C1 segment of cervical spinal cord (tissue), 14 donors: ENCODE measurements at places on chromosomes 7 and 10.
A peak's percentile ranks its signal among the peaks of the same experiment; 100 is the strongest.

GRCh38 chr7:21029006-21029405 lies 242.3 kb upstream of the SP8 start:
- no peak for DNase-seq

DNA sequence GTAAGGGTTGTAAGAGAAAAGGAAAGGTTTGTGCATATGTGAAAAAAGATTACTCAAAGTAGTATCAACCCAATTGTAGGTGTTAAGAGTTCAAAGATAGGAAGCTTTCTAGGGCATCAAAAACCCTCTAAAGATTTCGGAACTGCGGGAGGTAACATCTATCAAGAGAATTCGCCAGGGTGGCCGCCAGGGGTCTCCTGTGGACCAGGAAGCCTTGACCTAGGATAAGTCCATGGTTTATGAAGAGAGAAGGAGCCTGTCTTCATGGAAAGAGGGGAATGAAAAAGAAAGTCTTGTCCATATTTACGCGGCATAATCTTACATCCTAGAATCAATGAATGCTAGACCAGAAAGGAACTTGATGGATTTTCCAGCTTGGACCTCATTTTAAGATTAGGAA lies 140.7 kb upstream of the CALCR start:
- DNase-seq: no peak

DNA sequence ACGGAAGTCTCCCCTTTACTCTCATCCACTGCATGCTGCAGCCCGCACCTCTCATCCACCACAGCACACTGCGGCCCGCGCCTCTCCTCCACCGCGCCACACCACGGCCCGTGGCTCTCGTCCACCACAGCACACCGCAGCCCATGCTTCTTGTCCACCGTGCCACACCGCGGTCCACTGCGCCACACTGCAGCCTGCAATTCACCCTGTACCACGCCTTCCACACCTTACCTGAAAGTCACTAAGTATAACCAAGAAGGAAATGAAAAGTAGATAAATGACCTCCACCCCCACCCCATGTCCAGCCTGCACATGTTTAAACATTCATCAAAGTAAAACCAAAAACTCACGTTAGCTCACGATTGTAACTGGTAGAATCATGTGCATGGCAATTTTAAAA lies 176.1 kb downstream of the DIP2C start:
- DNase-seq: no peak

DNA sequence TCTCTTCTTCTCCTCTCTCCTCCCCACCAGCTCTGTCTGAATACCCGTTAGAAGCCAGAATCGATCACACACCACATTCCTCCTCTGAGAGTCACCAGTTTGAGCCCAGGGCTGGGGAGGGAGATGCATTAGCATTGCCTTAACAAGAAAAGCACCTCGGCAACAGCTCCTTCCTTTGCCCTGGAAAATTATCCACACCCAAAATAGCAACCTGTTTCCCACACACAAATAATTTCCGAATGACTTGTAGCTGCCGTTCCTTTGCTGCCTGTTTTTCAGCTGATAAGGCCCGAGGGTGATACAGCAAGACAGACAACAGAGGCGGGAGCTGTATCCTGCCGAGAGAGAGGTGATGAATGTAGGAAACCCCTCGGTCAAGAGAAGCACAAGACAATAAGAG lies 91.3 kb downstream of the CPXM2 start:
- DNase-seq: no peak

DNA sequence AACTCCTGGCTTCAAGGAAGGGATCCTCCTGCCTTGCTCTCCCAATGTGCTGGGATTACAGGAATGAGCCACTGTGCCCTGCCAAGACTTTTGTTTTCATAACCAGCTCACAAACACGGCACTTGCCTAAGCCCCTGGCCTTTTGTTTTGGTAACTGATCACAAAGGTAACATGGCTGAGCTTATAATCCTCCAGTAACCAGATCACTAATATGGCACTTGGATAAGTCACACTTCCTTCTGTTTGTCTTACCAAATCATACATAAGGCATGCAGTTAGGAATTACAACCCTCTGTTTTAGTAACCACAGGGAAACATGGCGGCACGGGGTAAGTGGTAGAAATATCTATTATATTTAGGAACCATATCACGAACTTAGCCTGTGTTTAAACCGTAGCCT lies 577.1 kb downstream of the CALN1 start:
- no peak for DNase-seq

DNA sequence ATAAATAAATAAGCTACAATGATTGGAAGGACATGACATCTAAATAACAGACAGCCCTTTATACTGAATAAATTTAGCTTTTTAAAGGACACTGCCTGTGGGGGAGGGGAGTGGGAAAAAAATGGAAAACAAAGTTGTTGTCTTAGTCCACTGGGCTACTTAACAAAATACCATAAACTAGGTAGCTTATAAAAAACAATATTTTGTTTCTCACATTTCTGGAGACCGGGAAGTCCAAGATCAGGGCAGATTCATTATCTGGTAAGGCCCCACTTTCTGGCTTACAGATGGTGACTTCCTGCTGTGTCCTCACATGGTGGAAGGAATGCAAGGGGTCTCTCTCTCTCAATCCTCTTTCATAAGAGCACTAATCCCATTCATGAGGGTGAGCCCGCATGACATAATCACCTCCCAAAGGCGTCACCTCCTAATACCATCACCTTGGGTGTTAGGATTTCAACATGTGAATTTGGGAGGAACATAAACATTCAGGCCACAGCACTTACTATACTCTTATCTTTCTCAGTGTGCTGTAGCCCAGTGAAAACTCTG lies 43.0 kb downstream of the DNAJC12 start:
- DNase-seq: no peak

- DNase-seq: no peak
These were observed 171.2 kb downstream of the PTPRN2 start for GRCh38 chr7:158416283-158416933.

DNA sequence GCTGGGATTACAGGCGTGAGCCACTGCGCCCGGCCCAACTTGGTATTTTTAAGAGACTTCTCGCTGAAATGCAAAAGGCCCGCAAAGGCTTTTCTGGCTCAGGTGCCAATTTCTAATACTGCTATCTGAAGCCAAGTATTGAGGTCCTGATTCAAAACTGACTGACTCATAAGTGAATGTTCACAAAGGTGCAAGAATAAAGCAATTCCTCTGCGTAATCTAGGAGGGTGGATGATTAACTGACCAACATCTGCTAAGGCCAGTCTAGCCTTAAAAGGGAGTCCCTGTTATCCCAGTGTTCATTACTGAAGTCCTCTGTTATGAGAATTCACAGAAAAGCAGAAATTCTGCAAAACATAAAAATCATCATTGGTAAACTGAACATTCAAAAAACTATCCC lies 111.4 kb downstream of the SRPK2 start:
- DNase-seq: no peak

DNA sequence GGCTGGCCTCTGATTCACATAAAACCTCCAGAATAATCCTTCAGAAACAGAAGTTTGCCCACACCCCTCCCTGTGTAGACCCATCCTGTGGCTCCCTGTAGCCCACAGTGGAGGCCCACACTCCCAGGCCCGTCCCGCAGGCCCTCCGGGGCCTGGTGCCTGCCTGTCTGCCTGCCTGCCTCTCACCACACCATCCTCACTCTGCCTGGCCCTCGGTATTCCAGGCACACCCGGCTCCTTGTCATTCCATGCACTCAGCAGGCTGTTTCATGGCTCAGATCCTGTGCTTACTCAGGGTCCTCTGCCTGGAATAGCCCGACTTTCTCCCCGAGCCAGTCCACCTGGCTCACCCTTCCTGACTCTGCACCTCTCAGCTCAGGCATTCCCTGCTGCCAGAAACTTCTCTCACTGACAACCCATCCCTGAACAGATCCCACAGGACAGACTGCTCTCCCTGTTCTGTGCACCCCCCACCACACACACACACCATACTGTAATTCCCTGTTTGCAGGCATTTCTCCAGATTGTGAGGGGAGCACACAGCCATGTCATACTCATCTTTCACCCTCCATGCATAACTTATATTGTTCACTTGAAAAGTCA lies 498.0 kb upstream of the ZMIZ1 start:
- peak; percentile 76 for DNase-seq

DNA sequence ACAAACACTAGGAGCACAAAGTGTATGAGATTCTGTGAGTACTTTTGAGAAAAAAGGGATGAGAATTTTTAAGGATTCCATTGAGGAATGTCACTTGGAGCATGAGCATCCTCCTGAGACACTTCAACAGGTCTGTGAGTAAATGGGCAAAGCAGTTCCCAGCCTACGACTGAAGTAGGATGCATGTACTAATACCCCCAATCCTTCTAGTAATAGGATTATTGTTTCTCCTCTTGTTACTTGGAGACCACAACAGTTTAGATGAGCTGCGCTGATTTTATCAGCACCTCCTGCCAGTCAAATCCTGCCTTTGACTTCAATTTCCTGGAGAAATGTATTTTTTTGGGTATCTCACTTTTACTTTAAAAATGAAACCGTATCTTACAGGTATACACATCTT lies 820 bp downstream of the BBS9 start:
- DNase-seq: no peak

DNA sequence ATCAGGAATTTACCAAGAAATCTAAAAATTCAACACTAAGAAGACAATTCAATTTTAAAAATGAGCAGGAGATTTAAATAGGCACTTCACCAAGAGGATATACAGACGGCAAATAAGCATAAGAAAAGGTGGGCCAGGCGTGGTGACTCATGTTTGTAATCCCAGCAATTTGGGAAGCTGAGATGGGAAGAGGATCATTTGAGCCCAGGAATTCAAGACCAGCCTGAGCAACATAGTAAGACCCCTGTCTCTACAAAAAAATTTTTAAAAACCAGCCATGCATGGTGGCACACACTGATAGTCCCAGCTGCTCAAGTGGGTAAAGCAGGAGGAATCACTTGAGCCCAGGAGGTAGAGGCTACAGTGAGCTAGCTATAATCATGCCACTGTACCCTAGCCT lies 3.5 kb upstream of the AKR1D1 start:
- no peak for DNase-seq

- DNase-seq: no peak
These were observed 81.3 kb downstream of the SEMA3A start for GRCh38 chr7:84113286-84113685.

GRCh38 chr10:28332726-28333125 lies 29.9 kb upstream of the MPP7 start:
- DNase-seq: no peak

GRCh38 chr7:55365205-55365674 lies at the start of gene LANCL2:
TSS of gene LANCL2 (plus strand) at chr7:55365337. CDS start at chr7:55366026, 689 bp downstream.
- DNase-seq: no peak

- no peak for DNase-seq
These were observed 230.9 kb downstream of the PARD3 start for GRCh38 chr10:34584164-34584563.

DNA sequence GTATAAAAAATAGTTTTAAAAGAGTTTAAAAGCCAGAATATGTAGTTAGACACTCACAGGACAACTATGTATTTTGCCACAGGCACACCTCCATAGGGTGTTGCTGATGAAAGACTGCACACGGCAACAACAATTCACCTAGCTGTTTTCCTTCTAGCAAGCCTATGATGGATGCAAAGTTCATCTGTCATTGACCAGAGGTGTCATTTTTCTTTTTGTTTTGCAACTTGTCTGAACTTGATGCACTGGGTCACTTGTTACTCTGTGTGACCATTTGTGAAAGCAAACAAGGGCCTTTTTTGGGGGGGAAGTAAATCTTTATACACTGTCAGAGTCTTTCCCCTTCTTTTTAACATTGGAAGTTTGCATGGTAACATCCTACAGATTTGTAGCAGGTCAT lies 258.0 kb upstream of the SEMA3A start:
- no peak for DNase-seq

DNA sequence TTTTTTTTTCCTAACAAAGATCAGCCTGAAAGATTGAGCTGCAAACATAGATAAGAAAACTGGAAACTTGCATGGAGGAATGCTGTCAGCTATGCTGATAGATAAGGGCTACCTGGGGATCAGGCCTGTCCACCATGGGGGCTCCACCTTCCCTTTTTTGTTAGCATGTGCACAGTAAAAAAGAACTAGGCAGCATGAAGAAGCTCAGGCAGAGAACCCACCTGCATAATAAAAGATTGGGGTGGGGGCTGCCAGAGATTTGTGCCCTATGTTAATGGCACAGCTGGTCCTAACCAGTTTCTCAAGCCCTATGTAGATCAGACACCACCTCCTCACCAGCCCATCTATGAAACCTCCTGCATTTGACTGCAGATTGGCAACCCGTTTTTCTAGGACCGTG lies 45.4 kb upstream of the CACNB2 start:
- DNase-seq: no peak

DNA sequence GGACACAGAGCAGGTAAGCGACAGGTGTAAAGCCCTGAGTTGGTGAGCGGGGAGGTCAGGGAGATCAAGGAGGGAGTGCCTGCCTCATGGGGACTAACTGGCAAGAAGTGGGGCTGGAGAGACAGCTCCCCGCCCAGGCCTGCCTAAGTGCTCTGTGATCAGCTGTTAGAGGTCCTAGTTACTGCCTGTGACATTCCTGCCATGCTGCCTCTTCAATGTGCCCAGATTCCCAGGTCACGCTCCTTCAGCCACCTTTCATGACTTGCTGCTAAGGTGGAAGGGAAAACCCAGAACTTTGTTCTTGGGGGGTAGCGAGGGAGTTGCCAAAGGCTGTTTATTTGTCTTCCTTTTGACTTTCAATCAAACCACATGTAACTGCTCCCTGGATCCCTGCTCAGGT lies 114.3 kb upstream of the ZNF438 start:
- DNase-seq: no peak

- no peak for DNase-seq
These were observed 384.4 kb downstream of the PARD3 start for GRCh38 chr10:34430685-34431084.
